ENCODE measurements at places on chromosomes 7 and 10. TPM values are rescaled to one million over a fixed set of nuclear protein-coding genes. Genes with fewer than 3 reads are reported as not detected.
A peak's percentile ranks its signal among the peaks of the same experiment; 100 is the strongest.

DEPP1 gene
- 0.90 TPM for polyA plus RNA-seq

CCDC3 gene
- 0.25 TPM for polyA plus RNA-seq

- DNase-seq, result no peak
Measured at GRCh38 chr10:105187243-105187642, 546.2 kb downstream of the SORCS3 start.

DNA sequence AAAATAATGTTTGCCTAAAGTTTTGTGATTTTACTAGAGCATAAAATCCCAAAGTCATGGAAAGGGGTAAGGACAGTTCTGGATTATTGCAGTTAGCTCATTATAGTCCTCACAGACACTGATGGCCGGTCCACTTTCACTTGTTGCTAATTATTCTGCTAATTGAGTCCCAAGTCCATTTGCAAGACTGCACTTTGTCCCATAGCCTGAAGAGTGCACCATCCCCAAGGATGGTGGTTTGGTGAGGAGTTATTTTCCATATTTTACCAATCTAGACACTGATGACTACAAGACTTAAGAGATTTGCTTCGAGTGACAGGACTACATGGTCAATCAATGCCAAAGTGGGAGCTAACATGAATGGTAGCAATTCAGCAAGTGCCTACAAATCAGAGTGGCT is 181.8 kb upstream of the CACNA2D1 start:
- DNase-seq, result no peak

GRCh38 chr7:26216049-26216448 is 14.5 kb downstream of the CBX3 start:
- DNase-seq, result no peak

- DNase-seq, result no peak
Measured at GRCh38 chr7:101936223-101936610, 118.8 kb downstream of the CUX1 start.

GRCh38 chr10:106387063-106387462 is 777.4 kb downstream of the SORCS1 start:
- DNase-seq, result no peak

DNA sequence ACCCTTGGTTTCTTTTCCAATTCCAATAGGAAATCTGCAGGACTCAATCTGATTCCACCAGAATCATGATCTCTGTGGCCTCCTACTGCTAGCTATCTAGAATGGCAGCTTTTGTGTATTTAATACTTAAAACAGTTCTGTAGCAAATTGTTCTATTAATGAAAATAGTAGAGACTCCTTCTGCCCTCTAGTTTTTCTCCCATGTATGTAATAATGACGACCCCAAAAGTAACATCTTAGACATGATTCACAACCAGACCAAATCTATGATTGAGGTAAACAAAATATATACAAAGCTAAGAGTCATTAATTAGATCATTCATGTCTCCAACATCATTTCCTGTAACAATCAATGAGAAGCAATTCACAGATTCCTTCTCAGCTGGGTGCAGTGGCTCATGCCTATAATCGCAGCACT is 259.1 kb upstream of the MKLN1 start:
- DNase-seq, result no peak

VAX1 gene
- polyA plus RNA-seq, result not detected

LEP gene
- 0.50 TPM for polyA plus RNA-seq

DNA sequence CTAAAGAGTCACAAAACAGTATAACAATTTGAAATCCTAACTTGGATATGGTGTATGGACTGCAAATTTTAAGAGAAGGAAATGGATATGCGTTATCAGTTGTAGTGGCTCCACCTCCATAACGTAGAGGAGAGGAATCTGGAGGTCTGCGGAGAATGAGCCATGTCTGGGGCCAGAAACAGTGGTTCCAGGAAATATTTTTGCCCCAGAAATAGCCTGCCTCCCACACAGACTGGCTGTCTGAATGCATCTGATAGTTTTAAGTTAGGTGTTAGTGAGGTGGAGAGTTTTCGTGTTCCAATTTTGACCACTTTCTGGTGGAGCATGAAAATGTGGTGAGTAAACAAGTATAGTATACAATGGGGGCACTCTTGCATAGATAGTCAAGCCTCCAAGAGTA is 1.6 kb downstream of the PHTF2 start:
- no peak for DNase-seq

- no peak for DNase-seq
Measured at GRCh38 chr7:158127241-158127640, 460.4 kb downstream of the PTPRN2 start.

DNA sequence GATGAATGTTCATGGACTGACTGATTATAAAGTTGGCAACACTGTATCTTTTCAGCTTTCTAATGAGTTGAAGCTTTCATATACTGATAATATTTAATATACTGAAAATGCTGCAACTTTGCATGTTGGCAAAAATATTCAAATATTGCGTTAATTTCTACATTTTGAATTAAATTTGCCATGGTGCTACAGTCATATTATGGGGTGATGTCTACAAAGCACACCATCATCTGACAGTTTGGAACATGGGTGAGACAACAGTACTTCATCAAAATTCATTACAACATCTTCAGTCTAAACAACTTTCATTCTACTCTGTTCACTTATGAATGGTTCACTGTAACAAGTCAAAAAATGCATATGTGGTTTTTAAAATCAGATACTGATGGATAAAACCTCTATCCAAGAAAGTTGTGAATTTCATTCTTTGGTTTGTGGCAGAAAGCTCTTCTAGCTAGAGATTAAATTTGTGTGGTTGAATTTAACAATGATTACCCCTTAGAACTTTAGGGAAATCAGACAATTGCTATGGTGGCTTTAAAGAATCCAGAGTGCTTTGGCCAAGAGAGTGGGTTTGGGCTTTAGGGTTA is 136.4 kb downstream of the TMEM26 start:
- no peak for DNase-seq

DNA sequence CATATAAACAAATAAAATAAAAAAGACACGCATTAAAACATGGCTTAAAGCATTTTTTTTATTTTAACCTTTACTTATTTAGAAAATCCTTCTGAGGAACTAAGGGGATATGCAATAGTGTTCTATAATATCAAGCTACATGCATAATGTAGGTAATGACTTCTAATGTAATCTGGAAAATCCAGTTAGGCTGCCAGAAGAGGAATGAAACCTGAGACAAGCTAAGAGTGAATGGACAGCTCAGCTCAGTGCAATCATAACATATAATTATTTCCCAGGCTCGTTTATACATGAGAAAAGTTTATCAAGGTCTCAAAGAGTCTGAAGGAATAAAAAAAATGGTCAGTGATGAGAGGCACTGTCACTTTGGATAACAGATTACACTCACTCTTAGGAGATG is 649.0 kb upstream of the PCDH15 start:
- no peak for DNase-seq

DNA sequence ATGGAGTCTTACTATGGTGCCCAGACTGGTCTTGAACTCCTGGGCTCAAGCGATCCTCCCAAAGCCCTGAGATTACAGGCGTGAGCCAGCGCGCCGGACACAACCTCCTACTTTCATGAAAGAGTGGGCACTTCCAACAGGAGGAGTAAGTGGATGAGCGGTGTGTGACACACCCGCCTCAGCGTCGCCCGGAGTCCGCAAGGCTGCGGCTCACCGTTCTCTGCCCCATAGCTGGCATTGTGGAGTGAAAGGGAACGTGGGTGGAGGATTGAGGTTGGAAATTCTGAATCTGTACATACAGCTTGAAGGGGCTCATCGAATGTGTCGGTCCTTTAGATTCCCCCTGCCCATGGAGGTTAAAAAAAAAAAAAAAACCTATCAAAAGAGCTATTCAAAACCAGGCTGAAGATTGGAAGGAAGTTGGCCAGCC is 524 bp upstream of the PRXL2A start:
- DNase-seq, result no peak

HOXA6 gene
- 0.72 TPM for polyA plus RNA-seq

GRCh38 chr10:97567891-97568290 is 4.7 kb upstream of the ANKRD2 start:
- DNase-seq, result no peak

GRCh38 chr7:134721171-134721570 is 58.3 kb upstream of the CALD1 start:
- DNase-seq, result no peak

DNA sequence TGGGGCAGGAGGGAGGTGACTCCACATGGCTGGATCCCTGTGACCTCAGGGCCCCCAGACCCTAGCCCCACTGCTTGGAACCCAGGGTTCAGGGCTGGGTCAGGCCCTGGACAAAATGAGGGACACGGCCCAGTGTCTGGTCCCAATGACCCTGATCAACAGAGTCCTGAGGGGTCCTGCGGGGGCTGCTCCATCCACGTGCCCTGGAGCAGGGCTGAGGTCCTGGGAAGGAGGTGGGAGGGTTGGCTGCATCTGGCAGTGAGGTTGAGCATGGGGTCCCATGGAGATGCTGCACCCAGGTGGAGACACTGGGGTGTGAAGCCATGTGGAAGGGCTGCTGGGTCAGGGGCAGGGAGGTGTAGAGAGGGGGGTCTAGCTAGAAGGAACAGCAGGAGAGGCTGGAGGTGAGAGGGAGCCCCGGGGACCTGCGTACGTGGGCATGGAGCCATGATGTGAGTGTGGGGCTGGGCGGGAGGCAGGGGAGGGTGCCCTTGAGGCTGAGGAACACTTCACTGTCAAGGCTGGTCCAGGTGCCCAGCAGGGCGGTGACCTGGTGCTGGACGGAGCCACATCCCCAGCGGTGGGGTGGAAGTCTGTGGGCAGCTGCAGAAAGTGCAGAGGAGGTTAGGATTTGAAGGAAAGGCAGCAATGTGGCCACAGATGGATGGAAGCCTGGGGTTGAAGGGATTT is 604 bp downstream of the SCART1 start:
- no peak for DNase-seq

HOXA2 gene
- 0.22 TPM for polyA plus RNA-seq

AKR1C4 gene
- not detected for polyA plus RNA-seq

DNA sequence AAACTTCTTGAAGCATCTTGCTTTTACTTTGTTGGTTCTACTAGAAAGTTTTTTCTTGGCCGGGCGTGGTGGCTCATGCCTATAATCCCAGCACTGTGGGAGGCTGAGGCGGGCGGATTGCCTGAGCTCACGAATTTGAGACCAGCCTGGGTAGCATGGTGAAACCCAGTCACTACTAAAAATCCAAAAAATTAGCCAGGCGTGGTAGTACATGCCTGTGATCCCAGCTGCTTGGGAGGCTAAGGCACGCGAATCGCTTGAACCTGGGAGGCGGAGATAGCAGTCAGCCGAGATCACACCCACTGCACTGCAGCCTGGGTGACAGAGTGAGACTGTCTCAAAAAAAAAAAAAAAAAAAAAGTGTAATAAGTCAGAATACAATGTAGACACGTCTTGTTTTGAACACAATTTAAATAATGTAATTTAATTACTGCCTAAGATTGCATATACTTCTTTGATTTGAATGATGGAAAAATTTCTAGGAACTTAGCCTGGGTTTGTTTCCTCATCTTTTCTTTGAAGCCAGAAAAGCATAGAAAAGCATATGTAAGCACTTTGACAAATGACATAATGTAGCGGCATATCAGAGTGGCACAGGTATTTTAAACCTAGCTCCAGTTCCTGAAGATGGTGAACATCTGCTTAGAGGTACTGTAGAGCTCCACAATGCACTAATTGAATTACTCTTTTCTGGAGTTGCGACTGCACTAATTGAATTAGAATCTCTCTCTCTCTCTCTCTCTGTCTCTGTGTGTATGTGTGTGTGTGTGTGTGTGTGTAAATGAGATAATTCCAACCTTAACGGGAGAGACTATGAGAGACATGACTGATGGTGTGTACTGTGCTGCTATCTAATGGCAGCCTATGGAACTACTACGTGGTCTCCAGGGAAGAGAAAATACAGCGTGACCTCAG is 87.8 kb downstream of the BTRC start:
- peak; percentile 30 for DNase-seq

DNA sequence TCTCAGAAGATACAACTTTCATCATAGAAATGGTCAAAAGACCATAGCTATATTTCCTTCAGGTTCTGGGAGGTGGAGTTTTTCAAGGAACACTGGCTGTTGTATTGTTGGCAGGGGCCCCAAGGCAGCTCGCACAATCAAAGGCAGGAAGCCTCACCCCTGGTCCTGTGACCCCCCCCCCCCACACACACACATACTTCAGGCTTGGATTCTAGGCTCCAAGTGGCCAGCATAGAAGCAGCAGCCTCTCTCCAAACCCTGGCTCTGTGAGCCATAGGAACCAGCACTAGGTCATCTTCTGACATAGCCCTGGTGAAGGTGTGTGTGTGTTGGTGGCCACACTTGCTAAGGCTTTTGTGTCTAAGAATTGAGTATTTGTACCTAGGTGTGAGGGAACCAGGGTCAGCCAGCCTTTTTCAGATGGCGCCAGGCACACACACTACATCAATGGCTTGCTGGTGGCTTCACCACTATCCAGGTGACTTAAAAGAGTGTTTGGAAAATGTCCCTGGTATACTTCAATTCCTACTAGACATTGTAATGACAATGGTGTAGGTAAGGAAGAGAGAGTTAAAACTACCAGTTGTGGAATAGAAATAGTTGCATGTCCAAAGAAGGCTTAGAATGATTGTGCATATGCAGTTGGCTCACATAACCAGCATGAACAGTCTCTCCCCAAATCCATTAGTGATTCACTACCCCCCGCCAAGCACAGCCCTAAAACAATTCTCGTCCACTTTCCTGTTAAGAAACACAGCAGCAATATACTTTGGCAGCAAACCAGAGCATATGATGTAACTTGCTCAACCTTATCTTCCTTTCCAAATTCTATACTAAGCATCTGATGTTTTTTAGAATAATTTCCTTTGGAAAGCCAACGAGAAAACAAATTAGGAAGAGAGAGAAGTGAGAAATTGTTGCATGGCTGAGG is 91.3 kb downstream of the AVL9 start:
- no peak for DNase-seq

- DNase-seq, result no peak
Measured at GRCh38 chr7:158771-159170, 33.6 kb upstream of the FAM20C start.

DNA sequence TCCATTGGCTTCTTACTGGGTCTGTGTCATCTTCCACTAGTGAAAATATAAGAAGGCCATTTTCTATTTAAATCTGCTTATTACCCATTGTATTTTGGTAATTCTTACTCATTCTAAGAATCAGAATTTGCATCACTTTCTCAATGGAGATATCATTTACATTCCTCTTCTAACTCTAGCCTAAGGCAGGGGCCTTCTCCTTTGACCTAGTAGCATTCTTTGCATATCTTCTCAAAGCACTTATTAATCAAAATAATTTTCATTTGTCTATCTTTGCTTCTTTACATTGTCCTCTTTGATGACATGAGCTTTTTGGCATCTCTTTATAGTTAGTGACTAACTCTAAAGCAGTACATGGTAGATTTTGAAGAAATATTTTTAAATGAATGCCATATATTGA is 400.9 kb upstream of the SEMA3D start:
- DNase-seq, result no peak

DNA sequence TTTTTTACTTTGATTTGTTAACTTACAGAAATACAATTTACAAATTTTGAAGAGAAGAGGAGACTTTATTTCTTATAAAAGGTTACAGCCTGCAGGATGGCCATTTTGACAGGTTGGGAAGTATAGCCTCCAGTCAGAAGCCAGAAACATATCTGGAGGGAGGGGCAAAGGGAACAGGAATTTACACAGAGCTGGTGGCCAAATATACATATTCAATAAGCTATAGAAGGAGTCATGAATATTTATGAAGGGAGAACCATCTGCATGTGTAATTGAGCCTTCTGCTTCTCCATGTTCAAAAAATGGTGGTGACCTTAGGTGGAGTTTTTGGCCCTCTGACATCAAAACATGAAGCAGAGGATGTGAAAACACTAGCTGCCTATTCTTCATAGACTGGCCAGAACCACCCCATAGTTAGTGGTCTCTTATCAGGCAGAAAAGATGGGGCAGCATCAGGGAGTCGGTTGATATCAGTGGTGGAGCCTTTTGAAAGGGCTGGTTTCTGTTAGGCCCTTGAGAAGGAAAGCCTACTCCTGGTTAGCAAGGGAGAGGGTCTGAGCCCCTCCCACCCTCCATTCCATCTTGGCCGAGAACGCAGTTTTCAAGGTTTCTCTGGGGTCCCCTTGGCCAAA is 57.2 kb downstream of the ENTPD1 start:
- no peak for DNase-seq
